ENCODE measurements at places on chromosomes 1 and 21. TPM values are rescaled to one million over a fixed set of nuclear protein-coding genes. Genes with fewer than 3 reads are reported as not detected.

The GJB5 gene
- not detected for total RNA-seq

The OR14K1 gene
- not detected for total RNA-seq

The MATN1 gene
- total RNA-seq, result not detected

The S100A3 gene
- not detected for total RNA-seq

The CYP4X1 gene
- total RNA-seq, result not detected

The SPRR2G gene
- total RNA-seq, result not detected

The PLD5 gene
- total RNA-seq, result not detected

The TDRD5 gene
- total RNA-seq, result not detected

The DPT gene
- total RNA-seq, result not detected

The PEAR1 gene
- total RNA-seq, result not detected

The NUCKS1 gene
- total RNA-seq, result 185 TPM

The AZIN2 gene
- 4.5 TPM for total RNA-seq

The SFN gene
- 5.0 TPM for total RNA-seq

The KRTAP13-2 gene
- not detected for total RNA-seq

The MARK1 gene
- total RNA-seq, result not detected

The SOX13 gene
- 7.8 TPM for total RNA-seq

The PCBP3 gene
- total RNA-seq, result 3.9 TPM

The RAB3B gene
- 0.08 TPM for total RNA-seq

The RBP7 gene
- total RNA-seq, result not detected

The SUSD4 gene
- total RNA-seq, result 0.23 TPM

The LRRC53 gene
- not detected for total RNA-seq

The CD1C gene
- total RNA-seq, result not detected
